EL (cell line): ENCODE measurements at places on chromosomes 2 and 18.

DNA sequence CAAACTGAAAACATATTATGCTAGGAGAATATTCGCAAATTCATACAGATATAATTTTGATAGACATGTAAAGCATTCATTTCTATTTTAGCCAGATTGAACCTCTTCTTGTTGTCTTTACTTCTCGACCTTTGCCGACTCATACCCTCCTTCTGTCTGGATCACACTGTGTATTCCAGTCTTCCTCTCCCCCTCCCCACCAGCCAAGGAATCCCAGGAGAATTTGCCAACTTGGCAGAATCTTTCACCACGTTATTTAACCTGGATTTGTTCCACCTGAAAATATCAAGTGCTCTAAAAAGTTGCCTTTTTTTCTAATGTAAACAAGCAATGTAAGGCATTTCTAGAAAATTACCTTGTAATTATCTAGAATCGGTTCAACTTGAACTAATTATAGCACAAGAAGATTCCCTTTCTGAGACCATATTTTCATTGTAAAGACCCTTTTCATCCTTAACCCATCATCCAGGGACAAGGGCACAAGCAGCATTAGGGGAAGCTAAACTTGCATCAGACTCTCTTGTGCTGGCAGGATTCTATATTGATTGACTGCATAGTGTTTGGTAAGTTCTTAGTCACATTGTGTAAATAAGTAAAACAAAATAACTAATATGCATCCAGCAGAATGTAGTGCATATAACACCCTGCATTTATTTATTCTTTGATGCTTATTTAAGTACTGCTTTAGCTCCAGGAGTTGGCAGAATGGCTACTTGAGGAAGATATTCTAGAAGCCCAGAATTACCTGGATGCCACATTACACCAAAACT is 1328.7 kb upstream of the NXPH2 start:
- DNase-seq: no peak

DNA sequence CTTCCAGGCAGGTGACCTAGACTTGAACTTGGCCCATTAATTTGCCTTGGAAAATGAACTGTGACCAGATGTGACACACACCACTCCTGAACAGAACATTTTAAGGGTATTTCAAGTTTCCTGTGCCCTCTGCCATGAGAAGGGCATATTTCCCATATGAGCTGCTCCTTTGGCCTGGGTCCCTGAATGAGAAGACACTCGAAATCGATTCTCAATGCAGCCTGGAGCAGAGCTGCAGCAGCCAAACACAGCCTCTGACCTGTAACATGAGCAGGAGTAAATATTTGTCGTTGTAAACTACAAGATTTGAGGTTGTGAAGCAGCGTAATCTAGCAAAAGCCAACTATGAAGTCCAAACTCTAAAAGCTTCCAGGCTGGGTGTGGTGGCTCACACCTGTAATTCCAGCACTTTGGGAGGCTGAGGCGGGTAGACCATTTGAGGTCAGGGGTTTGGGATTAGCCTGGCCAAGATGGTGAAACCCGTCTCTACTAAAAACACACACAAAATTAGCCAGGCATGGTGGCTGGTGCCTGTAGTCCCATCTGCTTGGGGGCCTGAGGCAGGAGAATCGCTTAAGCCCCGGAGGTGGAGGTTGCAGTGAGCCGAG is 30.1 kb upstream of the SOS1 start:
- no peak for DNase-seq

- no peak for DNase-seq
Observed at GRCh38 chr18:68478246-68478645, 236.7 kb downstream of the TMX3 start.

GRCh38 chr2:216031960-216032689 is 18.8 kb upstream of the MREG start:
- peak; percentile 63 for DNase-seq

DNA sequence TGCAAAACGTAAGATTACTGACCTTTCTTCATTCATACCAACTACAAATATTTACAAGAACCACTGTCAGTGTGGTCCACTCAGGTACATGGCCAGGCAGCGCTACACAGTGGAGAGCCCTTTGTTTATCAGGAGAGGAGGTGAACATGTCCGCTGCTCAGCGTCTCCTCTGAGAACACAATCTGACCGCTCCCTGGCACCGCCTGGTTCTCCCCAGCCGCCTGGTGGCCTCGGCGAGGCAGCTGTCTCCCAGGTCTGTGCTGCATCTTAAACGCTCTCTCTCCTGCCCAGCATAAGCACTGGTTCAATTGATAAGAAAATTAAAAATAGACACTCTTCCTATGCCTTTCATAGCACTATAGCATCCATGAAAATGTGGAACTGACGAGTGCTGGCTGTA is 146.8 kb upstream of the PXDN start:
- DNase-seq: no peak

GRCh38 chr2:197259470-197259999 is 51.0 kb downstream of the ANKRD44 start:
- DNase-seq: no peak

GRCh38 chr18:79613186-79613931 is 66.2 kb upstream of the CTDP1 start:
- DNase-seq: no peak

GRCh38 chr2:106296182-106296815 is 102.2 kb upstream of the UXS1 start:
- DNase-seq: peak; percentile 3

- no peak for DNase-seq
Observed at GRCh38 chr2:120750488-120751210, 15.0 kb downstream of the GLI2 start.

- no peak for DNase-seq
Observed at GRCh38 chr2:128710242-128710641, 391.6 kb upstream of the HS6ST1 start.

- DNase-seq: no peak
Observed at GRCh38 chr18:61651880-61652268, 240.9 kb downstream of the RNF152 start.

DNA sequence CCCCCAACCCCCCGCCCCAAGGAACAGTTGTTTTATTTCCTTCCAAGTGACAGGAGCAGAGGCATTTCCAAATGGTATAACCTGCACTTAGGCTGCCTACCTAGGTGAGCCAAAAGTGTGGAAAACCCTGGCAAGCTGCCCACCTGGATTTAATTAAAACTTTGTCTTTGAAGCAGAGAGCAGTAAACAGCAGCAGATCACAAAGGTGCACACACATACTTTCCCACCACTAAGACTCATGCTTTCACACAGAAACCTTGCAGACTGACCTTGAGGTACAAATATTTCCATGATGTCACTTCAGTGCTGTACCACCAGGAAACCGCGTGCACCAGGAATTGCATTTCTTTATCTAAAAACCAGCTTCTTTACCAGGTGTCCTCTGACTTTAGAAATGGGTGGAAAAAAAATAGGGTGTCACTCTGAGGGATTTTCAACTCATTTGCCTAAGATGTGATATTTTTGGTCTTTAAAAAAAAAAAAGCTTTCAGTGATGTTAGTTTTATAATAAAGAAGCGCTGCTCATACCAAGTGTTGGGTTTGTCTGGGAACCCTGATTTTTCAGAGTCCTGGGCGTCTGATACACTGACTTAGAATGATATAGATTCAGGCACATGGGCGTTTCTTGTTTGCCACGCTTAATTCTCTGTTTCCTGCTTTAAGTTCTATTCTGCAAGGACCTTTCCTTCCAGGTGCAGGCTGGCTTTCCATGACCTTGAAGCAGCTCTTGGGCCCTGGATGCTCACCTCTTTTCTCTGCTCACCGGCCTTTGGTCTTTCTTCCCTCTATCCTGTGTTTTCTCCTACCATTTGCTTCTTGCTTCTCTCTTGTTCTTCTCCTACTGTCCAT is 70.7 kb upstream of the BCL2L11 start:
- no peak for DNase-seq

DNA sequence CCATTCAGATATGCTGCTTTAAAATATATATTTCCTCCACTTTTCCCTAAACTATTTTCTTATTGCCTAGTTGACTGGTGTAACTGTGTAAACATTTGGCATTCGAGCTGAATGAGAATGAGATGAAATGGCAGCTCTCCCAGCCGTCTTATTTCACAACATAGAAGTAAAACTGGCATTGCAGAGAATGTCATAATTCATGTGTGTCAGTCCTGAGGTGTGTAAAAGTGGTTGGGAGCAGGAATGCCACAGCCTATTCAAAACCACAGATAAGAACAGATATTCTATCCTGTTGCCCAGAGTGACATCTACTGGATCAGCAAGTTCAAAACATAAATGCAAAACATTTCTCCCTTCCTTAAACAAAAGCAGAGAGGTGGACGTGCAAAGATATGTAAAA is 565.5 kb upstream of the CHAC2 start:
- peak; percentile 68 for DNase-seq

DNA sequence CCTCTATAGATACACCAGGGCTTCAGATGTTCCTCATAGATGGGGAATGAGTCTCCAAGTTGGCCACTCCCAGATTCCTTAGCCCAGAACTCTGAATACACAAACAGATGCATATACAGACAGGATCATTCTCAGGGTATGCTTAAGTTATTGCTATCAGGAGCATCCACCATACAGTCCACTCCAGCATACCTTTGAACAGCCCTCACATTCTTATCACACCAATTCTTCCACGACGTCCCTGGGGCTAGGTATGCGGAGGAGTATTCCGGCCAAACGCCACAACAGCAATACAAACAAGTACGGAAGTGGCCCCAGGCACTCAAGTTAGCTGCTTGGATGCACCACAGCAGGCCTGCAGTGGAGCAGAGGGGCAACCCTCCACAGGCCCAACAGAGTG is 312.5 kb upstream of the CHAC2 start:
- DNase-seq: peak; percentile 55

GRCh38 chr2:223607476-223607875 is 5.3 kb upstream of the SCG2 start:
- DNase-seq: no peak

DNA sequence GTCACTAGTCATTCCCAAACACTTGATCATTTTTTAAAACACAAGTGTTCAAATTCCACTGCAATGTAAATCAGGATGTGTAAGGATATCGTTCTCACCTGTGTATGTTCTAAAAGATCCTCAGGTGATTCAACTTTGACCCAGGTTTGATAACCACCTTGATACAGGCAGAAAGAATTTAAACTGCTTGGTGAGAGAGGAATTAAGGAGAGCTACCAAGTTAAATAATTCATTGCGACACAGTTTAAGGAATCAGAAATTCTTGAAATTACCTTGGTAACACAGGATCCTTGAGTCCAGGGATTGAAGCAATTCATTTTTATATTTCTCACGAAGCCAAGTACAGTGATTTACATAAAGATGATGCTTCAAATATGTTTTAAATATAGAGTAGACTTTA is 80.7 kb upstream of the EHBP1 start:
- no peak for DNase-seq

DNA sequence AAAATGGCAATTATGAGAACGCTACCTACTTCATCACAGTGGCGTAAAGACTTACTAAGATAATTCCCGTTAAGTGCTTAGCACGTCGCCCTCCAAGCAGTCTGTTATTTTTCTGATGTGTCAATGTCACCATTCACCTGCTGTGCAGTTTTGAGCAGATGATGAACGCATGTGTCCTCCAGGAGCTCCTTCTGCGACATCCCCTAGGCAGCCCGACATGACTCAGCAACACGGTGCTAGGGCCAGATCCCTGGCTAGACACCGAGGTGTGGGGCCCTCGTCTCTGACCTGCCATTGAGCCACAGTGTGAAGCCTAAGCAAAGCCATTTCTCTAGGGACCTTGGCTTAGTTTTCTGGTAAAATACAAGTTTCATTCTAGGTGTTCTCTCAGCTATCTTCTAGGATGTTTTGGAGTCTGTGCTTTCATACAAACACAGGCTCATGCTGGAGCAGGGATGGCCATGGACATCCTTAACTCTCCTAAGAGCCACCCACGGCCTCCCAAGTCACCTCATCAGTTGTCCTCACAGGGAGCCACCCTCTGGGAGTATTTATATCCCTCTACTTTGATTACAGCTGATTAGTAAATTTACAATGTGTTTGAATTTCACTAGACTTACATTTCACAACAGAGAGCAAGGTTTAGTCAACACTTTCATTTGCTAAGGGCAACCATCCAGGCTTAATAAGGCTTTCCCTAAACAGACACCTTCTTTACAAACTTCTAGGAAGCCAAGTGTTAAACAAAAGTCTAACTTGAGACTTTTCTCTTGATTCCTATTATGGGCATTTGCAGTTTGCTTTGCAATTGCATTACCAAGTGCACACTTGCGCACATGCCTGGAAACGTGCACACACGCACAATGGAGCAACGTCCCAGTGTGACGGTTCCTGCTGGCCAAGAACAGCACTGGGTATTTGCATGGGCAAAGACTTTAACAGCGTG is 376.8 kb upstream of the ID2 start:
- no peak for DNase-seq

DNA sequence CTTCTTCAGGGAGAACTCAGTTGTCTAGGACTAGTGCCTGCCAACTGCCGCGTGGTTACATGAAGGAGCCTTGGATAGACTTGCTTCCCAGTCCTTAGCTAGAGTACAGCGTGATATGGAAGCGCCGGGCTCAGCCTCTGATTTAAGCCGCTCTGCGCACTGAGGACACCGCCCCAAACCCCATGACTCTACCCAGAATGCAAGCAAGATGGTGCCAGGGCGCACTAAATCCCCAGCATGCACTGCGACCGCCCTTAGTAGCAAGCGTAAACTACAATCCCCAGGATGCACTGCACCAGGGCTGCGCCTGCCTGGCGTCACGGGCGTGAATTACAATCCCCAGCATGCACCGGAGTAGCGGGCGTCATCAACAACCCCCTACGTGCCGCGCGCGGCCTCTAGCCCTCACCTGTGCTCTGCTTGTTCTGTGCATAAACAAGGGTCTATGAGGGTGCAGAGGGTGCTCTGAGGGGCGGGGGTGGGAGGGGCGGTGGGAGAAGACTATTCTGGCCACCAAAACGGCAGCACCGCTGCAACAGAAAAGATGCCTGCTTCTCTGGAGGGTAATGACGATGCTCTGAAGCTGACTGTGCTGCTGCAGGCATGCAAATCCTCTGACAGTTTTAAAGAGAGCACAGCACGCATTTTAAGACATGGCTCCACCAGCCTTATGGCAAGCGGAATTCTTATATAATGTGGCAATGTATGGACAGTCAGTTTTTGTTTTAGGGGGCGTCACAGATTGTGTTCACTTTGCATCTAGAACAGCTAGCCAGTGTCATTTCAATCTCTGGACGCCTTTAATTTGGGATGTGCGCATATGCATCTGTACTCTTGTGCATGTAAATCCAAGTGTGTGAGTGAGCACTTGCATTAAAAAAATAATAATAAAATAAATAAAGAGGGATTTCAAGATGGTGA is 282.5 kb upstream of the MYT1L start:
- DNase-seq: no peak

- DNase-seq: peak; percentile 12
Observed at GRCh38 chr2:187424146-187424545, 23.9 kb downstream of the CALCRL start.
